Activated CD4-positive, alpha-beta T cell treated with anti-CD3 and anti-CD28 coated beads, Interleukin-2, amount 50 U/mL, for 48 hours (primary cell): ENCODE measurements at places on chromosomes 7 and 10.

DNA sequence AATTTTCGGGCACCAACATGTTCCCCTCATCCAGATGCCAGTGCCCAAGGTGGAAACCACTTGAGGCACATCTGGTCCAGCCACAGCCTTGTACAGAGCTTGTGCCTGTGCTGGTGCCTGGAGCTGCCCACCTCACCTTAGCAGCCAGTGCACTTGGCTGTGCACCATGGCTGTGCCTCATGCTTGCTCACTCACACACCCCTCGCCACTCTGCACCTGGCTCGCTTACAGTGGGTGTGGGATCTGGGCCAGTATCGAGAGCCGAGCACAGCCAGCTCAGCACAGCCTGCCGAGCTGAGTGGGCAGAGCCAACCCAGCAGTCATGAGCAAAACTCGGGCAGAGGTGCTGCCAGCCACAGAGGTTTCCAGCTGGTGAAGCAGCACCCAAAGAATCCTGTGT, 139.9 kb upstream of the NUPR2 start:
- DNase-seq, result no peak

DNA sequence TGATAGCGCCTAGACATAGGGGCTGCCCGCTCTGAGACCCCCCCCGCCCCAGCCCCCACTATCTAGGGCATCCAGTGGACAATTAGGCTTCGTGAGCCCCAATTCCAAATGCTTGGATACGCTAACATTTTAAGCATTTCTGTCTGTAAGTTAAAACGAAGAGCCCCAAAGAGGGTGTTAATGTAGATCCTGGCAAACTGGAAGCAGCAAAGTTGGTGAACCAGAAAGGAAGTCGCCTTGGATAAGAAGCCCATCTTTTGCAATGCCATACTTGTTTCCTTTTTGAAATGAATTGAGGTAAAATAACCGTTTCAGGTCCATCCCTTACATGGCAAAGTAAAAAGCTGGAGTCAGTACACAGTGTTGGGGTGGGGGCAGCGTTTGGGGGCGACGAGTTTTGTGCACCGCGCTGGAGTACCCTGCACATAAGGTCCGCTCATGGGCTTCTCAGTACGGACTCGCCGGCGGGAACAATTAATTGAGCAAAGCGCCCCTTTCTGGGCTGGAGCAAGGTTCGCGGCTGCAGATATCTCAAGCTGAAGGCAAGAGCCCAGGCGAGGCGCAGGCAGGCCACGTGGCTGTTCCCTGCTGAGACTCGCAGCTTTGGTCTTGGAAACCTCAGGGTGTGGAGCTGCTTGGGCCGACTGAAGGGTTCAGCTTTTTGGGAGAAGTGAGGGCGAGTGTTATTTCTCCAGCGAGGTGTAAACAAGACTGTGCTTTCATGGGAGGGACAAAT, 1.4 kb upstream of the TWIST1 start:
- no peak for DNase-seq

- no peak for DNase-seq
Measured at GRCh38 chr7:1274876-1275375, 42.3 kb downstream of the UNCX start.

DNA sequence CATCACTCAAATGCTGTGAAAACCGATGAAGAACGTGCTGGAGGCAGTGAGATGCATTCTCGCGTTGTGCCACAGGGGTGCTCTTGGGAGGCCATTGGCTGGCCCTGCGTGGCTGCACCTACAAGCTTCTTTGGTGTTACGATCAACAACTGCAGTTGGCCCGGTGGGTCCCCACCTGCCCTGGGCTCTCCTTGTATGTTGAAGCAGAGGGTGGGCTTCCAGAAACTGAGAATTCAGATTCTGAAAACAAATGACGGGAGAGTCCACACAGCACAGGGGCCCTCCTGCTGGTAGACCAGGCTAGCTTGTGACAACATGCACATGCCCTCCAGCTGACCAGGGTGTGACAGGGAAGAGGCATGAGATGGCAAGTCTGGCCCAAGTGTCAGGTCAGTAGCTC, 23.7 kb upstream of the DDC start:
- DNase-seq, result no peak

DNA sequence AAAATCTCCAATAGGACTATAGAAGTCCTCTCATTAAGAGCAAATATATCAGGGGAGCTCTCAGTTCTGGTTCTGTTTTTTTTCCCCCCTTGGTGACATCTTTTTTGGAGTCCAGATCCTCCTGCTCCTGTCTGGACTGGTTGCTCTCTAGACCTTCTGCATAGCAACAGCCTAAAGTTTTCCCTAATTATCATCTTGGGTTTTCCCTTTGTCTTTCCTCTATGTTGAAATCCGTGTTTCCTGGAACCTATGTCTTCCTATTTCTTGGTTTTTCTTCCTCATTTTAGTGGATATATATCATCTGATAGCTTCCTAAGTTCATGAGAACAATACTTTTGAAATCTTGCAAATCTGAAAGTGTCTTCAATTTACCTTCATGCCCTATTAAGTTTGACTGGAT, 29.7 kb upstream of the MTERF1 start:
- no peak for DNase-seq

DNA sequence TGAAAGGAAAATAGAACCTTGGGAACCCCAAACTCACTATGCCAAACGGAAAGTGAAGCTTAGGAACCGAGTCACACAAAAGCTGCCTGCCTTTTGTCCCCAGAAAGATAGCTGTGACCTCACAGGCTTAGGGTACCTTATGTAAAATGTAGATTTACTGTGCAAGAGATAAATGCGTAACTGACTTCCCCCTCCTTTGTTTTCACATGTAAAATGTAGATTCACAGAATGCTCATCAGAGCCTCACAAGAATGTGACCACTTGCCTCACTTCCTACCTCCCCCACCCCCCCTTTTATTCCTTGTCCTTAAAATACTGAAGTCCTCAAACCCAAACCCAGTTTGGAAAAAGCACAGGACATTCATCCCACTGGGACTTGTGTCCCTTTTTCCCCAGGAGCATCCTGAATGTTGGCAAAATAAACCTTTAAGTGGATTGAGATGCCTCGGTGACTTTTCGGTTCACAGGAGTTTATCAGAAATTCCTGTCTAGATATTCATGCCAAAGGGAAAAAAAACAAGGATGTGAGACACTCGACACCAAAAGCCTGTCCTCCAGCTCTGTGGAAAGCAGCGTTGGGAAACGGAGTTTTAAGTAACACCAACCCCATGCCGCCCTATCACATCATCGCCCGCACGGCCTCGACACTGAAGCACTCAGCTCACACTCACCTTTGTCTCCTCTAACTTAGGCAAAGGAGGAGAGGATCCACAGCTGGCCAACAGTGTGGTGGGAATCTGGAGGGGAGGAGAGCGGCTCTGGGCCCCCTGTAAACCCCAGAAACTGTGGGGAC, 45.9 kb downstream of the SVIL start:
- no peak for DNase-seq
